ENCODE measurements at places on chromosomes 6 and 20.

DNA sequence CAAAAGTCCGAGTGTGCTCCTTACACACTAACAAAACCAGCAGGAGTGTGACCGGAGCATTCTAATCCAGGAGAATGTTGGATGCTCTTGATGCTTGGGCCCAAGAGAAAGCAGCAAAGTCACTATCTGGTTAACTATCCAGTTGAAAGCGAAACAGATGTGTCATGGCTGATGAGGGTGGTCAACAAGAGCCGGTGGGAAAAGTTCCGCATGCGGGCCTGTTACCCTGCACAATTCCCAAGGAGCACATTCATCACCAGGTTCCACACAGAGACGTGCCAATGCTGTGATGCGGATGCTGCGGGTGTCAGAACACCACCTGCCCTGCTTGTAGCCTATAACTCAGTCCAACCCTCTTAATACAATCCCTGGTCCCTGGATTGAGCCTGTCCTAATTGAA lies 38.7 kb downstream of the IL20RA start:
- no peak for DNase-seq

- DNase-seq, result no peak
Observed at GRCh38 chr6:17458966-17459365, 65.6 kb downstream of the CAP2 start.

DNA sequence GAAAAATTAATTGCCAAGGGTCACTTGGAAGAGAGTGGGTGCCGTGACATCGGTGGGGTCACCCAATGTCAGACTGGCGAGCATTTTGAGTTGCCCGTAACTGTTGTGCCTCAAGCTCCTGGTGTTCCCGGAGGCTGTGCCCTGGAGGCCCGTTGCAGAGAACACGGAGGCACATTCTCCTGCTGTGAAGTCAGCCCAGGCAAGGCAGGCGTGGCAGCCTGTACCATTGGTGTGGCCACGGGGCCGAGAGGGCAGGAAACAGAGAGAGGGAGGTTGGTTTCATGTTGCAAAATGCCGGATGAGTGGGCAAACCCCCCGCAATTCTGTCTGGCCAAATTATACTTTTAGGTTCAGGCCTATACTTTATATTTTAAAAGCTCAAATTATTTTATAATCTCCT lies 81.2 kb downstream of the THBS2 start:
- DNase-seq, result no peak

- DNase-seq, result no peak
Observed at GRCh38 chr6:14804785-14805210, 441.1 kb upstream of the JARID2 start.

Data from cortex of kidney (tissue), 1 donor.